Mesenteric fat pad (tissue), 1 donor: ENCODE measurements at places on chromosomes 7 and 10. TPM values are rescaled to one million over a fixed set of nuclear protein-coding genes. Genes with fewer than 3 reads are reported as not detected.

Gene PTN
- total RNA-seq = 10.3 TPM

Gene CC2D2B
- total RNA-seq = 2.6 TPM

DNA sequence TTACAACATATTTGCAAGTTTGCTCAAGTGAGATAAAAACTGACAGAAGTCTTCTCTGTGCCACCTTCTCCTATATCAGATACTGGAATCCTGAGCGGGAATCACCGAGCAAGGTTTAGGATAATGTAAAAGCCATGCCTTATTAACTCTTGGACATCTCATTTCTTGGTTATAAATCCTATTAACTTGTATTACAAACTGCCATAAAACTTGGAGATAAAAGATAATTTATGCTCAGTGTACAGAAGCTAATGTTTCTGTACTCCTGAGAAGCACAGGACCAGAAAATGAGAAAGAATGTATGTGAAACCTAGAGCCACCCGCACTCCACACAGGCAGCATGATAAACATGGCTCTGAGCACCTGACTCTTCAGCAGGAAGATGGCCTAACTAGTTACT is 181.2 kb upstream of the NOBOX start:
- DNase-seq = no peak

Gene FXYD4
- not detected for total RNA-seq

Gene TRIM73
- total RNA-seq = 5.4 TPM

Gene AUTS2
- 28.1 TPM for total RNA-seq

GRCh38 chr10:92830478-92831389 is 17.6 kb upstream of the EXOC6 start:
- DNase-seq = no peak

- DNase-seq = no peak
Observed at GRCh38 chr7:27143950-27144780, 684 bp upstream of the HOXA5 start.

Gene BMPER
- total RNA-seq = 4.6 TPM

- DNase-seq = no peak
Observed at GRCh38 chr10:100006243-100006886, 3.4 kb downstream of the DNMBP start.

DNA sequence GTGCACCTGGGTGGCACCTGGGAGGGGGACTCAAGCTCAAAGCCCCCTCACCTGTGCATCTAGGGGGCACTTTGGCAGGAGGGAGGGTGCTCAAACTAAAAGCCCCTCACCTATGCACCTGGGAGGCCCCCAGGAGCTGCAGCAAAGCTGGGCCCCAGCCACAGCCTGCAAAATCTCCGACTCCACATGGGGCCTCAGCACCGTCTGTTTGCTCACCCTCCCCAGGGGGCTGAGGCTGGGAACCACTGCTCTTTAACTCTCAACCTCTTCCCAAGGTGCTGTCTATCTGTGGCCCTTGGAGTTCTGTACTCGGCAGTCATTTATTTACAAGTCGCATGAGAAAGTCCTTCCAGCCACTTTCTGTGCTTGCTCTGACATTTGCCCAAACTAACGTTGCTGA is 458.4 kb downstream of the DNAJB6 start:
- no peak for DNase-seq

- DNase-seq = no peak
Observed at GRCh38 chr10:26743091-26743490, 45.6 kb downstream of the PDSS1 start.

DNA sequence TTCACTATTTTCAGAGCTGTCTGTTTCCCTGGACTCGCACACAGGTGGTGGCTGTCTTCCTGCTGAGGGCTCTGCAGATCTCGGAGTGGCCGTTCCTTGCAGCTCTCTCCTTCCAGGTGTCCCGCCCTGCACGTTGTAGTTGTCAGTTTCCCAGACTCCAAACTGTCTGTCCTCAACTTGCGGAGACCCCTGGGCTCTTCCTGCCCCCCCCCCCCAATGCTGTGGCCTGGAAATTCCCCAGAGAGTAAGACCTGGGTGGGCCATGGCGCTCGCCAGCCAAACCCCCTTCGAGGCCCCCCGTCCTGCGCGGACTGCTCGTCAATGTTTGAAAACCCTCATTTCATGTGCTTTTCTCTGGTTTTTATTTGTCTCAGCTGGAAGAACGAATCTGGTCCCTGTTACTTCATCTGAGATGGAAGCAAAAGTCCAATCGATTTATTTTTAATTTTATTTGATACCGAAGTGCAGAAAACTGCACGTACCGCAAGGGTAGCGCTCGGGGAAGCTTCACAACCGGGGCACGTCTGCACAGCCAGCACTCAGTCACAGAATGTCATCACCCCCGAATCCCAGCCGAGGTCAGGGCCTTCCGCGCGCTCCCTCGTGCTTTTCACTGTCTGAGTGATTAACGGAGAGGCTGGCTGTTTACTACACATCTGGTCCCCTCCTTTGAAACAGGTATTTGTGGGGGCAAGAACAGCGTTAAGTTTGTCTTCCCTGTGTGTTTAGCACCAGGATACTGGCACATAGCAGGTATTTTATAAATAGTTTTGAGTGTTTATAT is 46.4 kb upstream of the NKX6-2 start:
- peak; percentile 71 for DNase-seq

DNA sequence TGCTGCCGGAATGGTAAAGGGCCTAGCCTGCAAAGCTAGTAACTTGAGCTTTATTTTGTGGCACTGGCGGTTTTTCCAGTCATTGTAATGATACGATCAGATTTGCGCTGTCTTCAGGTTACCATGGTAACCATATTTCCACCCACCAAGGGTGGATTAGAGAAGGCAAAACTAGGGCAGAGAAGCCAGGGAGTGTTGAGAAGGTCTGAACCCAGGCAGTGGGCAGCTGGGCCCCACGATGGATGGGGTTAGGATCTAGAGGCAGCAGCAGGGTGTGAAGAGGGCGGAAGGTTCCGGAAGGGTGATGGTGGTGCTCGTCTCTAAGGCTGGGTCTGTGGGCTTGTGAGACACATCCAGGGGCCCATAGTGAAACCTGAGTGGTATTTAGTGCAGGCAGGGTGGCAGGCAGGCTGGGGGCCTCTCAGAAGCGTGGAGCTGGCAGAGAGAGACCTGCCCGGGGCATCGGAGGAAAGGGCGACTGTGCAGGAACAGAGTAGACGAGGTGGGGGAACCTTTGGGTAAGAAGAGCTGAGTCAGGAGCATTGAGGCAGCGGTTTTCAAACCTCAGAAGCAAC is 87.9 kb upstream of the GTF2I start:
- no peak for DNase-seq

GRCh38 chr10:17085011-17085725 is 44.4 kb downstream of the CUBN start:
- DNase-seq = no peak

DNA sequence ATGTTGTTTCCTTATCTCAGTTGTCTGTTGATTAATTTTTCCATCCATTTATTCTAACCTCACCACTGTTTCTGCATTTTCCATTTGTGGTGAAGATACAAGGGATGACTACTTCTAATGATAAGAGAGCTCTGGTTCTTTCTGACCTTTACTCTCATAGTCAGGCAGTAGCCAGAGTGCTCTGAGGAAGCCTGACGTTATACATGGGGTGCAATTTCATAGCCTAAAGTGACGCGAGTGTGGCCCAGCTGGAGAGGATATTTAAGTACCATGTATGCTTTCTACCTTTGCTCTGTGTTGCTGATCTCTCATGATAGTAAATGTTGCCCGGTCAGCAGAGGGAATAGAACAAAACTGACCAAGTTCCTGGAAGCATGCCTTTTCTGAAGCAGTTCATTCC is 33.9 kb upstream of the CYCS start:
- no peak for DNase-seq

Gene CPED1
- 44.4 TPM for total RNA-seq

GRCh38 chr7:26013551-26014083 is 138.4 kb upstream of the NFE2L3 start:
- DNase-seq = no peak

- DNase-seq = no peak
Observed at GRCh38 chr7:30556840-30557239, 37.8 kb upstream of the GARS1 start.

Gene LBX1
- 0.10 TPM for total RNA-seq

Gene GPR158
- 0.58 TPM for total RNA-seq

Gene HOXA10
- 19.7 TPM for total RNA-seq

Gene PRF1
- total RNA-seq = 4.0 TPM

DNA sequence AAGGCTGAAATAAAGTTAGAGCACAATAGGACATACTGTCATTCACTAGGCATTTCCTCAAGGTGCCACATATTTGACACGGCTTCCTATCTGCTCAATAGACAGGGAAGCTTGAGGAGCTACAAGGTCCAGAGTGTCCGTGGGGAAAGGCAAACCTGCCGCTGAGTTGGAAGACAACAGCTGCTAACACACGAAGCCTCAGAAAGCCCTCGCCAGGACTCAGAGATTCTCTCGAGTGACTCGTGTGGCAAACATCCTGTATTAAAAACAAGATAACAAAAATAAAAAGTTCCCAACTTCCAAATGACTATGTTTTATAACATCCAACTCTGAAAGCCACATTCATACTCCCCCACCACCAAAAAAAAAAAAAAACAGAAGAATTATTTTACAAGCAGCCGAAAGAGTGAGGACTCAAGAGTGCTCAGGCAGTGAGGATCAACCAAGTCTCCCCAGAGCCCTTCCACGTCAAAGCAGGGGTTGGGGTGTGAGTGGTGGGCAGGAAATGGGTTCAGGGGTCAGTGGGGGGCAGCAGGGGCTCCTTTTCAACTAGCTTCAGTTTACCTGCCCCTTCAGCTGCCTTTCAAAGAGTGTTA is 67.6 kb downstream of the STK17A start:
- no peak for DNase-seq

Gene GDF10
- total RNA-seq = 0.26 TPM

GRCh38 chr7:2796358-2797352 is 47.5 kb downstream of the GNA12 start:
- DNase-seq = peak; percentile 87

Gene MINDY4
- 6.8 TPM for total RNA-seq

Gene SLC13A1
- total RNA-seq = not detected

Gene CPA4
- 3.2 TPM for total RNA-seq

DNA sequence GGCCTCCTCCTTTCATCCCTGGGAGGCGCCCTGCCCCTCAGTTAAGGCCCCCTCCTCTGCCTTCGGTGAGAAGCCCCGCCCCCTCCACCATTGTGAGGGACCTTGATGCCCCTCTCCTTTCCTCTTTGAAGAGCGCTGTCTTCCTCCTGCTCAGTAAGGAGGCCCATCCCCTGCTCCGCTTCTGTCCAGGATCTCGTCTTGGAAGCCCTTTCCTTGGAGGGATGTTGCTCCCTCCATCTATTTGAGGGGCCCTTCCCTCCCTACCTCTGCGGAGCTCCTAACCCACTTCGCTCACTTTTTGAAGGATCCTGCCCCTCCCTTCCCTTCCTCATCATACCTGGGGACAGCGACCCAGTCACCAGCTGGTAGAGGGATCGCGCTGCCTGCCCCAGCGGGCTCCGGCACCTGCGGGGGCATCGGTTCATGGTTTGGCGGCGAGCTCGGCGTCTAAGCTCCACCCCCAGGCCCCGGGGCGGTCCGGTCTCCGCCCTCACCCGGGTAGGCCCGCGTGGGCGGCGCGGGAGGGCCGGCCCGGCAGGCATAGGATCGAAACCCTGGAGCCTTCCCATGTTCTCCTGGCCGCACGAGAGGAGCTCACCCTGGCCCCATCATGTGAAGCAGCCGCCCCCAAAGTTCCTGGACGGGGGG is 4.1 kb downstream of the KCNIP2 start:
- DNase-seq = peak; percentile 89

DNA sequence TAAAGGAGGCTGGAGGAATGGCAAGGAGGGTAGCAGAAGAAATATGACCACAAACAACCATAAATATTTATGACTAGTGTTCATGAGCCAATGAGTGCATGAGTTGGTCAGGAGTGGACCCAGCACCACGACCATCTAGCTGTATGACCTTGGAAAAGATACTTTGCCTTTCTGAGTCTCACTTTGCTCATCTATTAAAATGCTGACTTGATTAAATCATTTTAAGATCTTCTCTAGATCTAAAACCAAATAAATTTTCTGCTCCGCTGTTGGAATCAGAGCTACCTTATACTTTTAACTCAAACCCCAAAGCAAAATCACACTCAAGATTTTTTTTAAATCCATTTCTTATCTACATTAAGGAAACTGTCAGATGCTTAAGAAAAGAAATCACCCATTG is 207.0 kb downstream of the GPAM start:
- DNase-seq = no peak

- no peak for DNase-seq
Observed at GRCh38 chr10:114380060-114380459, 24.2 kb downstream of the AFAP1L2 start.

DNA sequence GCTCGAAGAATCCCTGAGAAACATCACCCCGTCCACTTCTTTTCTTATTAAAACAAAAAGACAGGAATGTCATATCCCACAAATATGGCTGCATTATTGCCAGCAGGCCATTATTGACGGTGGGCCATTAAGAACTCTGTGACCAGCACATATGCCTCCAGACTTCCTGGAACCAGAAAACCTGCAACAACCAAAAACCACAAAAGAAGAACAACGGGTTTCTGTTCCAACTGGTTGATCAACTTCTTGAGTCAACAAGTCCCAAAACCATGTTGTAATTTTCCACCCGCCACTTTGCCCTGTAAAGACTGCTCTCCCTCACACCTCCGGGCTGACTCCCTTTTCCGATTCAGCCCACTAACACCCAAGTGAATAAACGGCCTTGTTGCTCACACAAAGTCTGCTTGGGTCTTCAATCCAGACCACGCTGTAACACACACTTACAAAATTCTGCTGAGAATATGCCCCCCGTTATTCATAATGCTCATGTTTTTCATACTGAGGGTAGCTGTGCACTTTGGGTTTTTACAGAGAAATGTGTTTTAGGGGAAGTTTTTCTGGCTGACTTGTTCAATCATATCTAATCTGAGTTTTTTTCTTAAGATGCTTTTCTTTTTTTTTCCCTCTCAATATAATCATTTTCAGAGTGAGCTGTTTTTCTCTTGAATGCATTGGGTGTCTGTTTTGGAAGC is 20.7 kb downstream of the ZNF107 start:
- no peak for DNase-seq

GRCh38 chr10:29479081-29479925 is 155.5 kb downstream of the SVIL start:
- DNase-seq = no peak

GRCh38 chr7:131027287-131027773 is 293.3 kb upstream of the KLF14 start:
- no peak for DNase-seq

DNA sequence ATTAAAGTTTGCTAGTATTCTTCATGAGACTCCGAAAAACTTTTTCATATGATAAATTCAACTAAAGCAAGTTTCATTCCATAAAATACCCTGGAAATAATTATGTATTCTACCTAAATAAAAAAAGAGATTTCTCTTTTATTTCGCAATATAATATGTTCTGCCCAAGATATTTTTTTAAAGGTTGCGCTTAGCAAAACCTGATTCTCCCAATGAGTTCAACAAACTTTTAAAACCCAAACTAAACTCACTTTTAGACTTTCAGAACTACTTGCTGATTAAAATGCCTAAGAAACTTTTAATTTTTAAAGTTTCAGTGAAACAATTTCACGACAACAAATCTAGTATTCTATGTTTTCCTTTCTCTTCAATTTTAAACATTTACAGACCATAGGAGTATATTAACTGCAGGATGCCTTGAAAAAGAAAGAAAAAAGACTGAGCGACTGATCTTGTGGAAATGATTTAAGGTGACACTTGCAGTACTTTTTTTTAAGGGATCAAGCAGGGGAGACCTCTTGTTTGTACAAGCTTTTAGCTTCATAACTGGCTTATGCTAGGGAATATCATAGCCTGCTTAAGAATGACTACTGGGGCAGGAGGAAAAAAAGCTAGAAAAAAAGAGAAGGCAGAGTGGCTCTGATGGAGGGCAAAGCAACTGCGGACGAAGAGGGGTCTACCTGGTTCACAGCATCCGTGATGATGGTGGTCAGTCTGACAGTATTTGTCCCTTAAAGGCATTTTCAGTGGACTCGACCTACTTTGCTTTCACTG is 1.5 kb downstream of the ZNF800 start:
- DNase-seq = no peak

Gene HMX2
- total RNA-seq = not detected

- no peak for DNase-seq
Observed at GRCh38 chr7:138887872-138888656, 90.1 kb upstream of the ATP6V0A4 start.
